ENCODE measurements at places on chromosomes 12 and 14.

DNA sequence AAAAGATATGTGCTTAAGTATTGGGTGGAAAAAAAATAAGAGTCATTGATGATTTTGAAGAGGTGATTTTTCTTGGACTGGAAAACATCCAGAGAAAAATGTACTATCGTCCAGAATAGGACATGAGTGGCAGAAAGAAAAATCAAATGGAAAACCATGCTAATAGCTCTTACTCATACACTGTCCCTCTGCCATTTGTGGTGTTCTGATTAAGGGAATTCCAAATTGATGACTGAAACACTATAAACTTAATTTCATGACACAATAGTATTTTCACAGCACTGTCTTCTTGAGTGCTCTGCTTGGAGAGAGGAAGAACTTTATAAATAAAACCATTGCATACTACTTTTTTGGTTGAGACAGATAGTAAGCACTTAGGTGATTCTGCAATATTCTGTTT, 72.4 kb downstream of the USP15 start:
- no peak for DNase-seq

GRCh38 chr14:31389946-31390345, 30.4 kb downstream of the HEATR5A start:
- DNase-seq: no peak

DNA sequence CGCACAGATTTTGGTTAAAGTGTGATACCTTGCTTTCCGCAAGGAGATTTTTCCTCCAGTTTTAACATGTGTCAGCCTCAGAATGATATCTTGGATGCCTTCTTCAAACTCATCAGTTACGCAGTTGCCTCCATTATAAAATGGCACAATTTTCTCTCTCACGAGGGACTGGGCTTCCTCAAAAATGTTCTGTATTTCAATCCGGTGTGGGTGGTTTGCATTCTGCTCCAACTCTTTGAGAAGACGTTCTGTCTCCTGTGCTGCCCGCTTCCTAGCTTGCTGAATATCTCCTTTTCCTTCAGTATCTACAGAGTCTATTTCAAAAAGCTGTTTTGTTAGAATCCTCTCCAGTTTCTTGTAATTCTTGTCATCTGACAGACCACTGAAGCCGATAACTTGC, 1.8 kb downstream of the BAG5 start:
- DNase-seq: no peak

GRCh38 chr12:28948685-28949084, 200.4 kb upstream of the FAR2 start:
- no peak for DNase-seq

- no peak for DNase-seq
Measured at GRCh38 chr12:7729746-7730145, 17.4 kb downstream of the CLEC4C start.

DNA sequence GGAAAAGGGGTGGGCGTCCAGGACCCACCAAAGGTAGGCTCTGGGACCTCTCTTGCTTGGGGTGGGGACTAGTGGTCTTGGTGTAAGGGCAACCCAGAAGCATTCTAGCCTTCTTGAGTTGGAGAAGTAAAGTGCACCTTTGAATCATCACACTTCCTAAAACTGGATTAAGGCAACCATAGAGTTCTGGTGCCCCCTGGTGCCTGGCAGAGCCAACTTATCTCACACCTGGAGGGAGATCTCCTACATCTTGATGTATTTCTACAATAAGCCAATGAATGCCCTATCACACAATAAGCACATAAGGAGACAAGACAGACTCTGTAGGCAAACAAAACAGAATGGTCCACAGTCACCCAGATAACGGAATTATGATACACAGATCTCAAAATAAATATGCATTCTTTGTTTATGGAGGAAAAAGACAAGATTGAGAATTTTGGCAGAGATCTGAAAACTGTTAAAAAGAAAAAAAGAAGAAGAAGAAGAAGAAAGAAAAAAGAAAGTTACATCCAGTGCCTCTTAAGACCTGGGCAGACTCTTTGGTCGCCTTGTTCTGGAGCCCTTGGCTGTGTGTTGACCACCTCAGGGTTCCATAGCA, 95.9 kb upstream of the PPP2R5C start:
- DNase-seq: peak; percentile 2

DNA sequence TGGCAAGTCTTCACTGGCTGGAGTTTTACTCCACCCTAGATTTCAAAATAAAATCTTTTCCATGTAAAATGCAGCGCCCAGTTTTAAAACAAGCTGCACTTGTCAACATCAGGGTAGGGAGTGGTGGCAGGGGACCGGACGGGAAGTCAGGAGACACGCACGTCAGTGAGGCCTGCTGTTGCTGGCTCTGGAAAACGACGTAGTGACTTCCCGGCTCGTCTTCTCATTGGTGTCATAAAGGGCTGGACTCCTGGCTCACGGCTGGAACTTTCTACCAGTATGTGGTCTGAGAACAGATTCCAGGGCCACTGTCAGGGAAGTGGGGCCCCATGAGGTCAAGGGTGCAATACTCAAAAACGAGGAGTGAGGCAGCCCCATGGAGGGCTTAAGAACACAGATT, 64.2 kb upstream of the FOXN3 start:
- DNase-seq: no peak

DNA sequence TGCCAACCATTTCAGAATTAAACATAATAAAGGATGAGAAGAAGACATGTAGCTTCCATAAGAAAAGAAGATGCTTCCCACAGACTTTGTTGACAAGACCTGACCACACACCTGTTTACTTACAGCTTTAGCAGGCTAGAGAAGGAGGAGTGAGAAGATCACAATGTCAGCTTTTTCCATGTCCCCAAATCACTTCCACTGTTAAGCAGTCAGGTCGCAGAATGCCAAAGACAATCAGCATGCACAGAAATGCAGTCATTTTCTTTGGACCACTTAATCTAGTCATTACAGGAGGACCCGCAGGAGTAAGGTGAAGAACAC, 314.9 kb downstream of the SSPN start:
- no peak for DNase-seq

DNA sequence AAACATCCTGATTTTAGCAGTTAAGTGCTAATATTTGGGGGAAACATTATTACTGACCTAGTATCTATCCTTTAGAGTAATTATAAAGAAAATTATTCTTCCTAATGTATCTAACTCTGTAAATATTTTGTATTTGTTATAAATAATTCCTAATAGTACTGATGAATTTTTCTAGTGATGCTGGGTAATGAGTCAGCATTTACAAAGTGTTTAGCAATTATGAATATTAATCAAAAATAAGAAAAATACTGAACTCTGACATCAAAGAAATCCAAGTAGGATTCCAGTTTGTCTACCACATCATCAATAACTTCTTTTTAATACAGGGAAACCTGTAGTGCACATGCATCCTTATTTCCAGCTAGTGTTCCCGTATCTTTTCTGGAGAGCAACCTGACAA, 9.0 kb downstream of the NAP1L1 start:
- no peak for DNase-seq

DNA sequence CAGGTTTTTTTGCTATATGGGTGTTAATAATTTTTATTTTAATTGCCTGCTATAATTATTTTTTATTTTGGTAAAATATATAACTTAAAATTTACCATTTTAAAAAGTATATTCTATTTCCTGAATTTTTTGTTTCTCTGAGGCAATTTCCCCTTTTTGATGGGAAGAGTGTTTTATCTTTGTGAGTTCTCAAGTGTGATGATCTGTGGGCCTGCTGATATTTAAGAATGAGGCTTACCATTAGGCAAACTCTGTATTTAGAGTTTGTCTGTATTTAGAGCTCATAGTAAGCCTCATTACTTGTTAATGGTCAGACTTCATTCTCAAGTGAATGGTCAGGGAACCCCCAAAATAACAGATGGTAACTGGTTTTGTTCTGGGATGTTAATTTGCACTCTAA, 48.0 kb downstream of the WNK1 start:
- DNase-seq: no peak

GRCh38 chr14:21558703-21559170, 21.1 kb downstream of the OR10G3 start:
- DNase-seq: no peak

DNA sequence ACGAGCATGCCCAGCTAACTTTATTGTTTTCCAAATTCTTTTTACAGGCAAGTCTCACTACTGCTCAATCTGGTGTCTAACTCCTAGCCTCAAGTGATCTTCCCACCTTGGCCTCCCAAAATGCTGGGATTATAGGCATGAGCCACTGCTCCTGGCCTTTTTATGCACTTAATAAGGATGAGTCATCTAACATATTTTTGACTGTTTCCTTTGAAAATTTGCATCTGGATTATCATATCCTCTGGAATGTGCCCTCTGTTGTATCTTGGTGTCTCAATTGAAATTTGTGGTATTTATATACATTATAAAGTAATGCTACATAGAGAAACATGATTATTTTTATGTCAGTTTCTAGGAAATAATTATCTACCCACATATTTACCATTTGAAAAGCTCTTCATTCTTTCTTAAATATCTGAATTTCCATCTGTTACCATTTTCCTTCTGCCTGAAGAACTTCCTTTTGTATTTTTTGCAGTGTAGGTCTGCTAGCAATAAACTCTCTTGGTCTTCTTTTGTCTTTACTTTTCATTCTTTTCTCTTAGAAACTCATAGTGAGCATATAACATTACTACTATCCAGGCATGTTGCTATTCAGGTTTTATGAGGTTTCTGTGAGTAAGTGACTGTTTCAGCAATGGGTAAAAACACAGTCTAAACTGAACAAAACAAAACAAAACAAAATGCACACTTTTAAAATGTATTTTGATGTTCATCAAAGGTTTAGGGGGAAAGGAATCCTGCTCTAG, 52.8 kb upstream of the CNOT2 start:
- no peak for DNase-seq

- peak; percentile 73 for DNase-seq
Measured at GRCh38 chr12:13173012-13173932, 23.3 kb upstream of the EMP1 start.

DNA sequence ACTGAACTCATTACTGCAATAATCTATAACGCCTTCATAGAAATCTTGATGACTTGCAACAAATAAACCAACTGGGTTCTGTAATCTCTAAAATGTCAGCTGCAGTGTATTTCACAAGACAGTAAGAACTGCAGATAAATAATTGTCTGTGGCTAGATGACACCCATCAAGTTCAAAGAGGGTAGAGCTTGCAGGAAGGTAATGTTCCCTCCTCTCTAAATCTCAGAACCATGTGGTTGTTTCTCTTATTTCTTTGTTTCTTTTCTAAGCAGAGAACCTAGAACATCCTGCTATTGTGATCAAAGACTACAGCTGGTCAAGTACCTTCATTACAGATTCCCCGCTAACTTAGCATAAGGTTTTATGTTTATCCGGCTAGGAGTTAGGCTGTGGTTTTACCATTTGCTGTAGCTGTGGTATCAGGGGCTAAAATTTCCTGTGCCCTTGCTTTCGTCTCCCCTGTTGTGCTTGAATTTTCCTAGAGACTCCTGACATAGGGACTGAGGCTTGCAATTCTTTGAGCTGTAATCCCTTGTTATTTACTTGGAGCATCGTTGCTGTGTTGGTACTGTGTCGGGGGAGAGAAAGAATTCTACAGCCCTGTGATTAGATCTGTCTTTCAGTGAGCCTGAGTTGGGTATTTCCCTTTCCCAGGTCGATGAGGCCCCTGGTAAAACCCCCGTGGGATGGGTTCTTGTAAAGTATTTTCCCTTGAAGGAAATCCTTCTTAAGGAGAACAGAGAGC, 253.1 kb upstream of the BTG1 start:
- DNase-seq: no peak

GRCh38 chr12:60010486-60010885, 414.7 kb downstream of the SLC16A7 start:
- DNase-seq: no peak

DNA sequence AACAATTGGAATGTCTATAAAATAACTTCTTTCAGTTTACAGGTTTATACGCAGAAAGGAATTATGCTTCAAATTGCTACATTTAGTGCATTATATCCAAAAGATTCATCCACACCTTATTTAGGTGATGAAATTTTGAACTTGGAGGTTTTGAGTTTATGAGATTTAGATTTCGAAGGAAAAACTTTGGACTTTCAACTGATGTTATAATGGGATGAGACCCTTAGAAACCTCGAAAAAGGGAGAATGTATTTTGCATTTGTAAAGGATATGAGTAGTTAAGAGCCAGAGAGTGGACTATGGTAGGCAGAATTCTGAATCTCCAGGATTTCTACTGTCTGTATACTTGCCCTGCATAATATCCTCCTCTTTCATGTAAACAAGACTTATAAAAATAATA, 851.6 kb upstream of the MGAT4C start:
- DNase-seq: no peak

- no peak for DNase-seq
Measured at GRCh38 chr12:26334621-26335124, 139.3 kb downstream of the SSPN start.

GRCh38 chr12:84698576-84699333, 213.8 kb downstream of the SLC6A15 start:
- no peak for DNase-seq

DNA sequence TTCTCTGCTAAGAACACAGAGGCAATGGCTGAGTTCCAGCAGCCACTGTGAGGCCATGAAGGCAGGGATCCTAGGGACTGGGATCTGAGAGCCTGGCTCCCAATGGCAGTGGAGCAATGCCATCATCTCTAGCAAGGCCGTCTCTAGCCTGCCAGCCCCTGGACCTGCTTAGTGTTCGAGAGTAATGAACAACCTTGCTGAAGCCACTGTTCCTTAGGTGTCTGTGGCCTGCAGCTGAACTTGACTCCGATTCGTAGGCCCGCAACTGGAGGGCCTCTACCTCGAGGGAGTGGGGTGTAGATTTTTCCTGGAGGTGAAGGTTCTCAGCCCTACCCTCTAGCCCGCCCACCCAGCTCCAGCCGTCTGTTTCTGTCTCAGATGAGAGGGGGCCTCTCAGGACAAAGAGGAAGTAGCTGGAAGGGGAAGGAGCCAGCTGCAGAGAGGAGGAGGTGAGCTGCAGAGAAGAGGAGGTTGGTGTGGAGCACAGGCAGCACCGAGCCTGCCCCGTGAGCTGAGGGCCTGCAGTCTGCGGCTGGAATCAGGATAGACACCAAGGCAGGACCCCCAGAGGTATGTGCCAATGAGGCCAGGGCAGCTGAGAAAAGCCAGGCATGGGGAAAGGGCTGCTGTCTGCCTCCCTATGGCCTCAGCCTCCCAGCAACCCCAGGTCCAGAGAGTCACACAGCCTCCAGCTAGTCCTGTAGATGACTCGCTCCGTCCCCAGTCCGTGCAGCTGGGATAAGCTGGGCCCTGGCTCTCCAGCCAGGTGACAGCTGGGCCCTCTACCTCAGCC, at the start of gene PLD4:
PLD4 (plus strand) TSS at position 459 of the 793 bp plus-strand sequence. CDS start 2,262 bp downstream, outside the sequence.
- no peak for DNase-seq

DNA sequence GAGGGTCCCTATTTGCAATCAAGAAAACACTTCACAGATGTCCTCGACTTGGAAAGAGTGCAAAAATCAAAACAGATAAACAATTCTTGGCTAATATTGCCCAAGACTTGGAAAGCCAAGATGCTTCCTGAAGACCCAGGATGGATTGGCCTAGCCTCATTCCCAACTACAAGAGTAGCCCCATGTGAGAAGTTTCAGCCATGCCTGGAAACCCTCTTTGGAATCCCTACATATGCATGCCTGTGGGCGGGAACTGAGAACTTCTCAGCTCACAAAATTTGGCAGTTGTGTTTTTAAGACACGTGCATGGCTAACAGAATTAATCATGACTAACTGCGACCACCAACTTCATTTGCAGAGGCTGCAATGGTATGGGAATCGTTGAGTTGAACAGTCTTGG, 283.2 kb upstream of the TBX3 start:
- DNase-seq: no peak

Data from AG04450 (cell line).